ENCODE measurements at places on chromosomes 7 and 10.

DNA sequence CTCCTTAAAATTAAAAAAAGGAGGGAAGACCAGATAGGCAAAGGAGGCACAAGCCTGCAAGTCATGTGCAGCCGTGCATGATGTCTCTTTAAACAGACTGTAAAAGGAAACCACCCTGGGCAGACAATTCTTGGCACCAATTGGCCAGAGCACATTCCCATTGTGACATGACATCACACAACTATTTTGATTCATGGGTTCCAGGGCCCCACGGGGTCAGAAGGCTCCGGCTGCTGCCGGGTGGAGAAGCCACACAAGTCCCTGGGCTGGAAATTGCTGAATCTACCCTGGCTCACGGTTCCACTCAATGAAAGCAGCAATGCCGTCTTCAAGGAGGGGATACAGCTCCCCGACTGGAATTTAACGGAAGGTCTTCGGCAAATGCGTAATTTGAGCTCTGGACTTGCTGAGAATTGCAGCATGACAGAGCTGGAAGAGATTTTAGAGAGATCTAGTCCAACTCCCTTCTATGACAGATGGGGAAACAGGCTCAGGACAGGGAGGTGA, 140.5 kb downstream of the PRKAG2 start:
- DNase-seq: no peak

GRCh38 chr10:6347391-6347951, 144.7 kb downstream of the PFKFB3 start:
- DNase-seq: peak; percentile 58

- DNase-seq: no peak
These were observed 21.5 kb downstream of the AKR1C8 start for GRCh38 chr10:5163487-5163886.

DNA sequence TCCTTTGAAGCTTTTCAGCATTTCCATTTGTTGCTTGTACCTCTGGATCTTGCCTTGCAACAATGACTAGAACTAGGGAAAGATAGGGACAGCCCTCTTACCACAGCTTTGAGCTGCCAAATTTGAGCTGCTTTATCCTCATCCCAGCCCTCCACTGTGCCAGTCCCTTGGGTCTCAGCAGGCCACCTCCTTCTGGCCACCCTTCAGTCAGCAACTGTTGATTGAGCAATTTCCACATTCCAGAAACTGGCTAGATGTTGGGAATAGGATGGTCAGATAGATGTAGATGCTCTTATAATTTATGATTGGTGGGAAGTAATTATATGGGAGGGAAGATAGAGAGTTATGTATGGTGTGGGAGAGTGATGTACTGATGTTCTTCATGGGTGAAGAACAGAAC, 100.1 kb downstream of the ST7 start:
- DNase-seq: no peak

GRCh38 chr10:16777473-16778370, 39.5 kb downstream of the RSU1 start:
- DNase-seq: no peak

- DNase-seq: no peak
These were observed 75.9 kb downstream of the LMBR1 start for GRCh38 chr7:156816943-156817572.

GRCh38 chr10:105102977-105103376, 461.9 kb downstream of the SORCS3 start:
- no peak for DNase-seq

DNA sequence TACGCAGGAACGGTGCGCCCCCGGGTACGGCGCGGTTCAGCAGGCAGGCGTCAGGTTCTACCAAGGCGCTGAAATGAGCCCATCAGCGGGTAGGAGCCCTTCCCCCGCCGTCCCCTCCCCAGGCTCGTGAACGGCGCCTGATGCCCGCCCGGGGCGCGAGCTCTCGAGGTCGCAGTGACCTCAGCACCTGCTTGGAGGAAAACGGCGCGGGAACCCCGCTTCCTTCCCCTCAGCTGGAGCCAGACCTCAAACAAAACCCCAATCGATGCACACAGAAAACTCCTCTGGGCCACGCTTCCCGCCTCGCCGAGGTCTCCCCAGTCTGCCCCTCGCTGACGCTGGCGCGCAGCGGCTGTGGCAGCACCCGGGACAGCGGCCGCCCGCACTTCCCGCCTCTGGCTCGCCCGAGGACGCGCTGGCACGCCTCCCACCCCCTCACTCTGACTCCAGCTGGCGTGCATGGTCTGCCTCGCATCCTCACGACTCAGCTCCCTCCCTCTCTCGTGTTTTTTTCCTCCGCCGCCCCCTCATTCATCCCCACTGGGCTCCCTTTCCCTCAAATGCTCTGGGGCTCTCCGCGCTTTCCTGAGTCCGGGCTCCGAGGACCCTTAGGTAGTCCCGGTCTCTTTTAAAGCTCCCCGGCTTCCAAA, 514 bp upstream of the GAD2 start:
- no peak for DNase-seq
